ENCODE measurements at places on chromosomes 2 and 18. TPM values are rescaled to one million over a fixed set of nuclear protein-coding genes. Genes with fewer than 3 reads are reported as not detected.

Gene ITPRIPL1
- 1.6 TPM for total RNA-seq

Gene FMNL2
- 53.6 TPM for total RNA-seq

Gene C2orf80
- not detected for total RNA-seq

Gene MC2R
- total RNA-seq, result not detected

Data from thoracic aorta endothelial cell (primary cell).